ENCODE measurements at places on chromosomes 6 and 20.

DNA sequence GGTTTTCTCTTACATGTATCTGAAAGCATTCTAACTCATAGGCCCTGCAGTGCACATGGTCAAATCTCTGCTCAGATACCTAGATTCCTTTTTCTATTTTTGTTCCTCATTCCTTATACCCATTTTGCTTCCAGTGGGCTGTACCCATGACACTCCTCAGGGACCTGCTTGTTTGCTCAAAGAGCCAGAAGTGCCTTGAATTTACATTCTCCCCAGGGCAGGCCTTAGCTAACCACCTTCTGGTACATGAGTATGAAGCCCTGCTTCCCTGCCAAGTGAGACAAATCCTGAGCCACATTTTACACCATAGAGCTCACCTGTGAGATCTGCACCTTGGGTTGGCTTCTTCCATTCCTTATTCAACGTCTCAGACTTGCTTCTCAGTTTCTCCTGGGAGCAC, 326.6 kb upstream of the SASH1 start:
- no peak for DNase-seq

DNA sequence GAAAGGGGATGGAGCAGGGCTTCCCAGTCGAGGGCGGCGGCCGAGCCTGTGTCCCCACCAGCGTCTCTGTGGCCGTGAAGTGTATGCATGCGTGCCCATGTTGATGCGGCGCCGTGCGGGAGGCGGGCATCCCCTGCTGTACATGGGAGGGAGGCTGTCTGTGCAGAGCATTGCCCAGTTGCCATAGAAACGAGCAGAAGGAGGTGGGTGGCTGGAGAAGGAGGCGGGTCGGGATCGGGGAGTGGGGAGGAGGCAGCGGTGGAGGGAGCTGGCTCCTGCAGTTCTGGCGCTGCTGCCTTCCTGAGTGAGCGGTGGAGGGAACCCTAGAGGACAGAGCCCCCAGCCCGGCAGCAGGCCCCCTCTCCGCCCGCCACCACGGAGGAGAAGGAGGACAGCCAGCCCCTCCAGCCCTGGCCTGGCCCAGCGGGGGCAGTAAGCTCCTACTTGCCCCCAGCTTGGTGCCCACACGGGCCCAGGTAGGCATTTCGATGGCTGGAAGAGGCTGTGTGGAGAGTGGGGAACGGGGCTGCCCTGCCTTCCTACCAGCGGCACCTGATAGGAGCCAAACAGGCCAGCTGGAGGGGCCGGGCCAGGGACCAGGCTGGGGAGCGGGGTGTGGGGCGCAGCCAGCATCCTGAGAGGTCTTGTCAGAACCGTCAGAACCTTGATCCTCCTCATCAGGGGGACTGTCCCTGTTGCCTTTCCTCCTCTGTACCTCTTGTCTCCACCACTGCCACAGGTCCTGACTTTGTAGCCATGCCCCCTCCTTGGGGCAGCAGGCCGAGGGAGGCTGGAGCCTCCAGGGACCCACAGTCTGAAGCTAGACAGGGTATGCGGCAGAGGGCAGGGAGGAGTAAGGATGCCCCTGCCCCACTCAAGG, 41.3 kb downstream of the SPDEF start:
- DNase-seq: no peak

- DNase-seq: no peak
These were observed 164.2 kb upstream of the ATXN1 start for GRCh38 chr6:16925461-16925860.

GRCh38 chr6:71259888-71260604, 28.6 kb upstream of the OGFRL1 start:
- DNase-seq: no peak

DNA sequence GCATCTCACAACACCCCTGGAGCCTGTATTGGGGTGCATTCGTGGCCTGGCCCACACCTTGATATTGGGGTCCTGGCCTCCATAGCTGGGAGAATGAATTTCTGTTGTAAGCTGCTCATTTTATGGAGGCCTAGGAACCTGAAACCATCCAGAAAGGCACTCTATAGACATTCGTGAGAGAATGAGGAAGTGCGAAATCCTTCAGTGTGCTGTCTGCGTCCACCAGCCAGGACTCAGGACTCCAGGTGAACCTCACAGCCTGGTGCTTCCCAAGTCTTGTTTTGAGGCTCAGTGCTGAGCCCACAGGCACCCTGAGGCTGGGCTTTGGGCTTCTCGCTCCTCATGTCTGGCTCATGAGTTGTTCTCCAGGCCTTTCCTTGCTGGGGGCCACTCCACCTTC, 11.9 kb upstream of the RBBP8NL start:
- no peak for DNase-seq

- peak; percentile 20 for DNase-seq
These were observed 39.4 kb upstream of the ENPP4 start for GRCh38 chr6:46090115-46091079.

- DNase-seq: no peak
These were observed 124.4 kb downstream of the TRMT11 start for GRCh38 chr6:126110512-126111270.

DNA sequence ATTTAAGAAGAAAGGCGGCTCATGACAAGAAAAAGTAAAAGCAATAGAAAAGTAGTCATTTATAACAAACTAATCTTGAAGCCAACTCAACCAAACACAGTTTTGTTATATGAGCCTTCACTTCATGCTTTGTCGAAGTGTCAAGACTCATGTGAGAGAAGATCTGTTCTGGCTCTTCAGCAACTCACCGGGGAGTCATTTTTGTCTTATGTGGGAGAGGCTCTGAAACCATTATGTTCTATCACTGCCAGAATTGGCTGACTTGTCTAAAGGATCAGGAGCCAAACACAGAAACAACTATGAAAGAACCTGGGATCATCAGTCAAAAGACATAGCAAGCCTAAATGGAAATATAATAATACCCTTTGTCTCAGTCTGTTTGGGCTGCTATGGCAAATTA, 105.2 kb downstream of the CDK19 start:
- DNase-seq: no peak

GRCh38 chr6:34025112-34025807, 120.6 kb downstream of the GRM4 start:
- no peak for DNase-seq

GRCh38 chr20:8386991-8387390, 254.9 kb downstream of the PLCB1 start:
- no peak for DNase-seq

GRCh38 chr6:147821295-147821897, 312.9 kb downstream of the SAMD5 start:
- DNase-seq: no peak

DNA sequence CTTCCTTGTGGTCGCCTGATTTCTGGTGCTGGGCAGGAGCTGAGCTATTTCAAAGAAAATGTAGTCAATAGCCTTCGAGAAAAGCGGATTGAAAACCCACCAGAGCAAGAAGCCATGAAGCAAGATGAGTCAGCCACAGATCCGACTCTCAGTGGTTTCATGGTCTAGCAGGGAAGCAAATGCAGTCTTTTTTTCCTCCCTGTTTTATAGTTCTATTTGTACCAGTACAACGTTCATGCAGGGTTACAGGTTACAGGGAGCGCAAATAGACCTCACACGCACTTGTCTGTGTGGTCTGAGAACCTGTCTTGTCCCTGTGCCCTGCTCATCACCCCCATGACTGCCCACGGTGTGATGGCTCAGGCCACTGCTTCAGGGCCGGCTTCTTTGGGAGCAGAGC, 309.8 kb upstream of the SUPT3H start:
- DNase-seq: no peak

DNA sequence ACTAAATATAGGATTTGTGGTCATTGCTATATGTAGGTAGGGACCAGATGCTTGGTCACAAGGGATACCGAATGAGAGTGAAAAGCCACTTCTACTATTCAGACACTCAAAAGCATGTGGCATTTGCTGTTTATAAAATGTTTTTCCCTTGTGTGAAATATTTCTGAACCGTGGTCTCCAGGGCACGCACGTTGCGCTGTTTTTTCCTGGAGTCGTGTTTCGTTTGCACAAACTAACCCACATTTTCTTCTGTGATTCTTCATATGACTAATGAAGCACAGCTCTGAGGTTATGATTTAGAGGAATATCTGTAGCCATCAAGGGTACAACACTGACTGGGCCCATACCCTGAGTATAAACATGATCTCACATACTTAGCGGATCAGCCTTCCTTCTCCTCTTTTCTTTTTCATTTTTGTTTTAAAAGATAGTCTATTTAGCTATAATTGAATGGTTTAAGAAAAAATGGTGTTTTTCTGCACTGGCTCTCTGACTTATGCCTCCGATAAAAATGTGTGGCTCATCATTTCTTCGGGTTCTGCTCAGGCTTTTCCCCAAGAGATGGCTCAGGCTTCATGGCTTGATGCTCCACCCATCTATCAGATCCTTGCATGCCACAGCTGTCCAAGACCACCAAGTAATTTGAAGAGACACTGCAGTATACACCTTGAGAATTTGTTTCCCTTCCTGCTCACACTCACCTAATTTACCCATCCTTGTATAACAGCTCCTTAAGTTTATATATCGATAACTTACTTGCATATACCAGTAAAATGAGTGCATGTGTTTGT, 59.9 kb upstream of the HBS1L start:
- no peak for DNase-seq

DNA sequence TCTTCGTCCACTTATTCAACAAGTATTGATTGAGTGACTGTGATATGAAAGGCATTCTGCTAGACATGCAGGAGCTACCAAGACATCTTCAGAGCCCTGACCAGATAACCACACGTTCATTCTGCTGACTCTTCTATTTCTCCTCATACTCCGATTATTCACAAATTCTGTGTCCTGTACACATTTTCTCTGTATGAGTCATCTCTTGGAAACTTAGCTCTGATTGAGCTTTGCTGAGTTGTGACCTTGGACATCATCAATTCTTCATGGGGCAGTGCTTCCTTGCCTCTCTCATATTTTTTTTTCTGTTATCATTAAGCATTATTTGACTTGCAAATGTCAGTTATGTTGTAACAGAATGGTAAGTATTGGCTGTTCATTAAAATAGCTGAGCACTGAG, 351.6 kb upstream of the CNR1 start:
- no peak for DNase-seq

GRCh38 chr20:36462440-36463211, 78.7 kb upstream of the MYL9 start:
- no peak for DNase-seq

DNA sequence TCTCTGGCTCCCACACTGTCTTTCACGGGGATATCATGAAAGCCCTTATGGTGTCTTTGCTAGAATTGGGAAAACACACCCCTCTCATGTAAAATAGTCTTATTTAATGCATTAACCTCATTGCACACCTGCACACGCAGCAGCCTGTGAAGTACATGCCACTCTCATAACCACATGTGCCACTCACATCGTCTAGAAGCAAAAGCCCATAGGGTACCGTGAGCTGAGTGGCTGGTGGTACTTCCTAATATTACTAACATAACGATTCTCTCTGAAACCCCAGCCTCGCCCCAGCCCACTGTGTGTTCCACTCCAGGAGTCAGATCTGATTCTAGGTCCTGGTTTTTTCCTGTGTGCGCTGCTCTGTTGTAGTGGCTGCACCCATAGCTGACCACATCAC, 9.5 kb upstream of the TMEM242 start:
- DNase-seq: no peak

GRCh38 chr6:119978274-119978889, 628.8 kb upstream of the MAN1A1 start:
- no peak for DNase-seq

DNA sequence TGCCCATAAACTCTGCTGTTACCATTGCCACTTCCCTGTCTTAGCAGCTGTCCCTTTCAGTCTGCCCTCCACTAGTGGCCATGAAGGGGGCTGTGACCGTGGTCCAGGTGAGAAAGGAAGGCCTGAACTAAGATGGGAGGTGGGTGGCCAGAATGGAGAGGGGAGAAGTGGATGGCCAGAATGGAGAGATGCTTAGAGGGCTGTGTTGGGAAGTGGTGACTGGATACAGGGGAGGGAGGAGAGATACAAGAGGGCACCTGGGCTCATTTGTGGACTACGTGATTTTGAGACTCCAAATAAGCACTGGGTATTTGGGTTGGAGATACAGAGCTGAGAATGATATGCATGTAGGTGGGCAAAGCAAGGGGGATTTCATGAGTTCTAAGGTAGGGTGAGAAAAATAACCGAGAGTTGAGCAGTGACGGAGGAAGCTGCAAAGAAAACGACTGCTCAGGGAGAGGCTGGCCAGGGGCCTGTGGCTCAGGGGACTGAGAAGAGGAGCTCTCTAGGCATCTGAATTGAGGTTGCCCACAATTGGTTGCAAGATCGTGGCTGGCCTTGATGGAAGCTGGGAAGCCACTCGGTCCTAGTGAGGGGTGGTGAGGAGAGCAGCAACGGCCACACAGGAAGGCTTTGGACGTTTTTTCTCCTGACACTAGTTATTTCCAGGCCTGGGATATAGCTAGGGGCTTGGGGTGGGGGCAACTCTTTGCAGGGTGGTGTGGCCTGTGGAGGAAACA, 36.9 kb downstream of the PANK2 start:
- DNase-seq: no peak

DNA sequence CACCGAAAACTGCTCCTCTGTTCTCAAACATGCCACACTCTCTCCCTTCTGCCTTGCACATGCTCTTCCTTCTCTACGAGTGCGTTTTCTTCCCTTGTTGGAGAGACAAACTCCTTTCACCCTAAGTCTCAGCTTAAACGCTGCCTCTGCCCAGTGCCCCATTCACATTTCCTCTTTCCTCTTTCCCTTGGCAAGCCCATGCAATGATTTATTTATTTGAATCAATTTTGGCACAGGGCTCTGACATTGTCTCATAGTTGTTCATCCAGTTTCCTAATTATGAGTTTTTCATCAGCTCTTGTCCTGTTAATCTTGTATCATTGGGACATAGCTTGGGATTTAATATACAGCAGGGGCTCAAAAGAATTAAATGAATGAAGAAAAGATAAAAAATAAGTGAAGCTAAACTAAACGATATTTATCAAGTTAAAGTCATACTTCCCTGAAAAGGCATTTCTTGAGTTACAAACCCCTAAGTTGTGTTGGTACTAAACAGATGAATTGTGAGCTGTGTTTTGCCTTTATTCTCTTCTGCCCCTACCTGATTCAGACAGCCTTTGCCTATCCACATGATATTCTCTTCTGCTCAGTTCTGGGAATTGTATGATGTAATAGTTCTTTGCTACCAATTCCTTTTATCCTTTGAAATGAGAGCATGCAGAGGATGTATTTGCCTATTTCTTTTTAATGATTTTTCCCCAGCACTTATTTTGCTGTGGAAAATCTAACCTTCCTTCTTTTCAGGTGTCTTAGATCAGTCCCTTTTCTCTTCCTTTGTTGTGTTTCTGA, 704.4 kb downstream of the UTRN start:
- no peak for DNase-seq

DNA sequence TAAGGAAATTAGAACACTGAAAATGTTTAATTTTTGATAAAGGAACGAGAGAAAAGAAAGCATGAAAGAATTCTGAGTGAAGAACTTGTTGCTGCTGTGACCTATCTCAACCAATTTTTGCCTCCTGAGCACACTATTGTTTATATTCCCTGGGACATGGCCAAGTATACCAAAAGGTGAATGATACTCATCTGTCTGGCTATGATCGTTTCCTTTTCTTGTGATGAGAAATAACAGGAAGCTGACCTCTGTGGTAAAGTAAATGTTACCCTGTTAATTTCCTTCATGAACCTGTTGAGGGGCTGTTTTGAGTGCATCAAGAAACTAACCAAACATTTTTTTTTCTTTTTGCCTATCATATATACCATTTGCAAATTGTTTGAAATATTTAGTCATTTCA, 69.1 kb downstream of the FIG4 start:
- DNase-seq: no peak

Data from HuH-7.5 (cell line).